GM04504 (cell line): ENCODE measurements at places on chromosomes 2 and 18.

DNA sequence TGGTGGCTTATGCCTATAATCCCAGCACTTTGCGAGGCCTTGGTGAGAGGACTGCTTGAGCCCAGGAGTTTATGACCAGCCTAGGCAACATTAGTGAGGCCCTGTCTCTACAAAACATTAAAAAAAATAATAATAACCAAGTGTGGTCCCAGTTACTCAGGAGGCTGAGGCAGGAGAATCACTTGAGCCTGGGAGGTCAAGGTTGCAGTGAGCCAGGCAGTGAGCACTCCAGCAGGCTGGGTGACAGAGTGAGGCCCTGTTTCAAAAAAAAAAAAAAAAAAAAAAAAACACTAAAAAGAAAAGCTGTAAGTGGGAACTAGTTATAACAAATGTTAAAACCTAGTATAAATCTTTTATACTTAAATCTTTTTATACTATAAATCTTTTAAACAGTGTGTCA lies 146.2 kb upstream of the ITGA4 start:
- DNase-seq, result no peak

GRCh38 chr2:189541591-189541990 lies 39.0 kb downstream of the SLC40A1 start:
- no peak for DNase-seq

DNA sequence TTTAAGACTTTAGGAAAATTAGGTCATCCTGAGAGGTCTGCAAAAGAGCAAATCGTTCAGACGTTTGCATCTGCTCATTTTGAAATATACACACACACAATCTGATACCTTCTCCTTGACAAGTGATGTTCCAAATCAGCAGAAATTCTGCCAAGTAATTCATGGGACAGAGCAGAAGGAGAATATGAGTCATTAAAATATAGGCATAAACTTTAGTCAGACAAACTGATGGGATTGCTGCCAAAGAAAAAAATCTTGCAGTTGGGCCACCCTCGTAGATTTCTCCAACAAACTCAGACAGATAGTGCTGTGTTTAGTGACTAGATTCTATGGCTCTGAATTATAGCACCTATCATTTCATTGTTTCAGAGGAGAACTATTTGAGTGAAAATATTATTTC lies 336.3 kb downstream of the NYAP2 start:
- peak; percentile 79 for DNase-seq

DNA sequence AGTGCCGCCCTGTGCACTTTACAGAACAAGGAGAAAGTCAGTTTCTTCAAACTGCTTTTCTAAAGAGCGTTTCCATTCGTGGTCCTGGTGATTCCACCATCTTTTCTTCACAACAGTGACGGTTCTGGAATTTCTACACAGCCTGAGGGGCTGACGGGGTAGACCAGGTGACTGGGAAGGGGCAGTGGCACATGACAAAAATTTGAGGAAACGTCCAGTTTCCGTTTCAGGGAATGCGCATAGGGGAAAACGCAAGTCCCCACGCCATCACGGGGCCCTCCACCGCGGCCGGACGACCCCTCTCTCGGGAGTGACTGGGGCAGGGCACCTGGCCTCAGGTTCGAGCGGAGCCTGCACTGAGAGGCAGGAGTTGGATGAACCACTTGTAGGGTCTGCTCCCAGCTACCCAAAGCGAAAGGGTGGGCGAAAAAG lies 980 bp upstream of the SPTBN1 start:
- no peak for DNase-seq
